ELF-1 (cell line): ENCODE measurements at places on chromosomes 7 and 10.
A peak's percentile ranks its signal among the peaks of the same experiment; 100 is the strongest.

DNA sequence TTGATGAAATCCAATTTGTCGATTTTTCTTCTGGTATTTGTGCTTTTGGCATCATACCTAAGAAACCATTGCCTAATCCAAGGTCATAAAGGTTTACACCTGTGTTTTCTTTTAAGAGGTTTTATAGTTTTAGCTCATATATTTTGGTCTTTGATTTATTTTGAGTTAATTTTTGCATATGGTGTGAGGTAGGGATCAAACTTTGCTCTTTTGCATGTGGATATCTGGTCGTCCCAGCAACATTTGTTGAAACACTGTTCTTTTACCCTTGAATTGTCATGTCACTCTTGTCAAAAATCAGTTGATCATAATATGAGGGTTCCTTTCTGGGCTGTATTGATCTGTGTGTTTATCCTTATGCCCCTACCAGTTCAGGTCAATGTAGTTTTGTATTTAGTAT, 232.5 kb upstream of the SH2B2 start:
- no peak for DNase-seq

DNA sequence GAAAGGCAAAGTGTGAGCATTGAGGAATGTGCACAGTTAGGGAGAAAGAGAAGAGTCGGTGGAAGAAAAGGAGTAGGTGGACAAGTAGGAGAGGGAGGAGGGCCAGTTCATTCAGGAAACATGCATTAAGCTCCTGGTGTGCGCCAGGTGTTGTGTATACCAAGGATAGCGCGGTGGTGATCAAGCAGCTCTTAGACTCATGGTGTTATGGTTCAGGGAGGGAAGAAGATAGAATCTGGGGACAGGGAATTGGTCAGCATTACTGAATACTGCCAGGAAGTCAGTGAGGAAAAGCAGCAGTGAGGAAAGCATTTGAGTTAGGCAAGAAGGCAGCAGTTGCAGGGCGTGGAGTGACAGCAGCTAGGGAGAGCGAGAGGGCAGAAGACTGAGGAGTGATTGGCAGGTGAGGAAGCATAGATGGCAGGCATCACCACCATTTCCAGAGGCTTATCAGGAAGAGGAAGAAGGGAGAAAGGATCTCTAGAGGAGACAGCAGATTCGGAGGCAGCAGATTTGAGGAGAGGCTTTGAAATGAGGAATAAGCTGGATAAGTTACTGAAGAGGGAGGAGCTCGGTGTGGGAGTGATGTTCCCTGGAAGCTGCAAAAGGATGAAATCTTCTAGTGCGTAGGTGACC, 265.6 kb downstream of the GFRA1 start:
- DNase-seq: no peak

GRCh38 chr7:93938293-93938692, 16.8 kb downstream of the GNG11 start:
- no peak for DNase-seq

- no peak for DNase-seq
These were observed 21.2 kb downstream of the OR9A2 start for GRCh38 chr7:143005632-143006260.

GRCh38 chr10:7493996-7494395, 83.2 kb upstream of the SFMBT2 start:
- DNase-seq: no peak

DNA sequence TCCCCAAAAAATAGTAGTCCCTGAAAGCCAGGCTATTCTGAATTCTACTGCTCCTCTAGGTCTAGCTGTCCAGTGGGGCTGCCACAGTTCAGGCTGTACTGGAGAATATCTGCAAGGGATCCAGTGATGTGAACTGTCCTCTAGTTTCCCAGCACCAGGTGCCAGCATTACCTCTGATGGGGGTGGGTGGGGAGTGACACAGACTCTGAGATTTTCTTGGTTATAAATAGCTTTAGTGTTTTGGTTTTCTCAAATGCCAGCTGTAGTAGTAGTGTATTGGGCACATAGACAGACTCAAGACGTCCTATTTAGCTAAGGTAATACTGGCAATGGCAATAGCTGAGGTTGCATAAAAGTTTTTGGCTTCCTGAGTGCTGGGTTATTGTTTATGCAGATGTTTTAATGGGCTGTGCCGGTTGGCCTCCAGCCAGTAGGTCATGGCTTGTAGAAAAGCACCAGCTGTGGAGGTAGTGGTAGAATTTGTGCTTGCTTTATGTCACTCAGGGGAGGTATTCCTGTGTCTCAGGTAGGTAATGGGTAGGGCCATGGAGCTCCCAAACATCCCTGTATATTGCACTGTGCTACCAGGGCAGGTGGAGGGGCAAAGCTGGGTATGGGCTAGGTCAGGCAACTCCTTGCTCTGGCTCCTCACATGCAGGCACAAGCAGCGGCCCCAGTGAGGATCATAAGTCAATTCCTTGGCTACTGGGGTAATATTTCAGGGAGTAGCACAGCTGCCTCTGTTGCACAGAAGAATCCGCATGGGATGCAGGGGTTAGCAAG, 338.7 kb upstream of the LRRTM3 start:
- DNase-seq: no peak

DNA sequence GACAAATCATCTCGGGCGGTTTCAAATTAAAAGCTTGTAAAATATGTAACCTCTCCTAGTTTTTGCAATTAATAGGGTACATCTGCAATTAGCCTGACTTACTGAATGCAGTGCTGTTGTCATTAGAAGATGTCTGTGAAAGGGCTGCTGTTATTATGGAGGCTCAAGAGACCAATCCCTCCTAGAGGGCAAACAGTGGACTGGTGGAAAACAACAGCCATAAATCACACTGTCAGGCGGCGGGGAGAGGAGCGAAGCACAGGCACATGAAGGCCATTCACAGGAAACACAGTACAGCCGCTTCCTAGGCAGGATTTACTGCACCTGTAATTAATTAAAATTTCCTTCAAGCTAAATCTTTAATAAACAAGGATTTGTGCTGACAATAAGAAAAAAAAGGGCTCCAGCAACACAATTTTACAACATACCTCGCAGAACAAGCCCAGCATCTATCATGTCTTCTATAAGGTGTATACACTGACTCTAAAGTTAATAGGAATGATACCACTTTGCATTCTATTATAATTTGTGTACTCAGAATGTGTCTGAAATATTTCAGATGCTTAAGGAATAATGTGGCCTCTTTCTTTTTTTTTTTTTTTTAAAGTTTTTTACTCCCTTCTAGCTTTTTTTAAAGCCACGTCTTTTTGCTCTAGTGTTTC, 50.7 kb downstream of the ERCC6 start:
- peak; percentile 62 for DNase-seq

GRCh38 chr10:127216786-127217185, 20.4 kb upstream of the INSYN2A start:
- no peak for DNase-seq

DNA sequence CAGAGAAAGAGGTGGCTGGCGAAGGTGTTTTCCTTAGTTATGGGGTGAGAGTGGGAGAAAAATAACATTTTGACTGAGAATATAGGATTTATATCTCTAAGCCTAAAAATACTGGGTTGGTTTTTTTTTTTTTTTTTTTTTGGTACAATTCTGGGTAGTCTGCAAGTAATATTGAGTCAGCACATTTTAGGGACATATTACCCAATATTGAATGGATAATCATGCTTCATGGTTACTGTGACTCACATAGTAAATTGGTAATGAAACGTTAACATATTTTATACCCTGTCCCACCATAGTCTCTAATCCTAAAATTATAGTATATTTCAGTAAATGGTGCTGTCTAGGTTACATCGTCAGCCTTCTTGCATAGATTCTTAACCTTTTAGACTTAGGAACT, 91.4 kb downstream of the TPST1 start:
- no peak for DNase-seq

GRCh38 chr7:18295781-18296423, 199.6 kb upstream of the HDAC9 start:
- DNase-seq: no peak

- DNase-seq: no peak
These were observed 205.3 kb downstream of the BUB3 start for GRCh38 chr10:123359539-123359938.

- DNase-seq: peak; percentile 80
These were observed 38.9 kb downstream of the HK1 start for GRCh38 chr10:69317175-69317604.

- no peak for DNase-seq
These were observed 8.1 kb upstream of the ADAP1 start for GRCh38 chr7:962401-963081.

DNA sequence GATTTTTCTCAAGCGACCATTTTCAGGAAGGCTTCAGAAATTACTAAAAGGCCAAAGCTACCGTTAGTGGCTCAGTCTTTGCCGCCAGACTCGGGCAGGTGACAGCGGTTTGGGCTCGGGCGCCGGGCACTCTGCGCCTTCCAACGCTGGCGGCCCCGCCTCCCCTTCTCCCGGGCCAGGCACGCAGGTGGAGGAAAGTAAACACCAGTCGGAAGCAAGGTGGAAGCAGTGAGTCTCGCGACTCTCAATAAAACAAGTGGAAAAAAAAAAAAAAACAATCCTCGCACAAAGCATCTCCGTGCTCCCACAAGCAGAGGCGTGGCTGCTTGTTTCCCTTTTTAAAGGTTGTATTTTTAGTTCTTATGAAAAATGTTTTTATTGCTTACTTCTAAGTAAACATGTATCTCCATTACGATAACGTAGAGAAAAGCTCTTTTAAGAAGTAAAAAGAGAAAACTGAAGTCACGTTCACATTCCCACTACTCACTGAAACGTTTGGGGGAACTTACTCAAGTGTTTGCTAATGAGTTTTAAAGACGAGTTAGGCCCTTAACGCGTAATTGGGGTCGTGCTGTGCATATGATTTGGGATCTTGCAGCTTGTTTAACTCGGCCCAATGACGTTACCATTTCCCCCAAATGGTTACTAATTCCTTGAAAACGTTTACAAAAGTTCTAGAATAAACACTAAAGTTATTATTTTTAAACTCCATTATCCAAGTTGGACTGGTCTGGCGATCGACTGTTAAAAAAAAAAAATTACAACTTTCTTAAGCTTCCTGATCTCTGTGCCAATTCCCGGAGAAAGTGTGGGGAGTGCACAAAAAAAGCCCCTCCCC, 864 bp downstream of the CDCA7L start:
- peak; percentile 74 for DNase-seq

- no peak for DNase-seq
These were observed 73.5 kb downstream of the CDK6 start for GRCh38 chr7:92762851-92763250.

- no peak for DNase-seq
These were observed 102.2 kb downstream of the SNX10 start for GRCh38 chr7:26393818-26394217.

- no peak for DNase-seq
These were observed 70.0 kb downstream of the MINDY4 start for GRCh38 chr7:30841025-30841735.

DNA sequence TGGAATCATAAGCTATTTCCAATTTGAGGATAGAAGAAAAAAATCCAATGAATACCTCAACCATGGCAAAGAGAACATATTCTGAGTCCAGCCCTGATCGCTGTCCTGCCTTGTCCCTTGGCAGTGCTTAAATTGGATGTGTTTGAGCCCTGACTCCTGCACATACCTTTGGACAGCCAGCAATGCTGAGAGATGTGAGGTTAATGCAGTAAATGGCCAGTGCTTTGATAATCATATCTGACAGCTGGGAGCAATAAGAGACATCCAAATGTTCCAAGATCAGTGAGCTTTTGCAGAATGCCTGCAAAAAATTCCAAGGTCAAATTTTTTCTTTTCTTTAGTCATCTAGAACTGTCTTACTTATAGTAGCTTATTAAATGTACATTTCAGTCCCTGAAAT, 80.1 kb upstream of the LRRC17 start:
- DNase-seq: no peak

- DNase-seq: no peak
These were observed 410.9 kb downstream of the TCERG1L start for GRCh38 chr10:130900441-130901160.

DNA sequence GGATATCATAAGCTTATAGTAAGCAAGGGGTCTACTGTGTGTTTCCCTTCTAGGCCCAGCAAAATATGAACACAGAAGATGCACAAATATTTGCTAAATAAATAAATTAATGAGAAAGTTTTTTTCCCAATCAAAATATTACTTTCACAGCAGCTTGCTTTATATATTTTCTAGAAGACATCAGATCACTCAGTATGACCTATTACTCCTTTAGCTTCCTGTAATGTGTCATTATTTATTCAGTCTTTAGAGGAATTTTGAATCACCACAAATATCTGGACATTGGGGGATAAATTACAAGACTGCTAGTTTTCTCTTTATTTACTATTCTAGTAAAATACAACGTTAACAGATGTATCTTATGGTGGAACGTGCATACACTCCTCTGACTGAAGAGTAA, 765.8 kb upstream of the POM121L12 start:
- DNase-seq: no peak

DNA sequence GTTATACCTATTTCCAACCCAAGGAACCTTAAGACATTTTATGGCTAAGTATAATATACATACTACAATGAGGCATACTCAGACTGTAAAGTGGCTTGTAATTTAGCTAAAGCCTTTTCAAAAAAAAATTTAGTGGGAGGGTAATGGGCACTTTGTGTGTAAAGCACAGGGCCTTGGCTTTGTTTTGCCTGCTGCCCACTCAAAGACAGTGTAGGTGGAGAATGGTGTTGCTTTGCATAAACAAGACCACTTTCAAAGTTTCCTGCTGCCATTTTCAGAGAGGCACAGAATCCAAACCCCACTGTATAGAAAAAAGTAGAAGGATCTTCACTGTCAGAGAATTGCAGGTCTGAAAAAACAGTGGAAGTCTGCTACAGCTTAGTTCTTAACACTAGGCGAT, 21.2 kb upstream of the SLC35B4 start:
- no peak for DNase-seq

DNA sequence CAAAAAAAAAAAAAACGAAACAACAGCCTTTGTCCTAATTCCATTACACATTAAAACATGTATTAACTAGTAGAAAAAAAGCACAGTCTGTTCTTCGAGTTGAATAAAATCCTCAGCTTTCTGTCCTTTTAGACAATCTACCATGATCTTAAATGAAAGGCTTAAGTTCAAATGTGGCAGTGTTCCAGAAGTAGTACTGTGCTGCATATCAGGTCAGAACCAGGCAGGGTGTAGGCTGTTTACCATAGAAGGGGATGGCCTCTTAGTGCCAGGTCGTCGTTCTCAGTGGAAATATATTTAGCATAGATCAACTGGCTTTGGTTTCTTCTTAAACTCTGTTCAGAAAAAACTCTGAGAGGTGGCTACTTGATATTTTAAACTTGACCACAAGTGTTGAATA, 612.0 kb downstream of the CNTNAP2 start:
- DNase-seq: no peak

DNA sequence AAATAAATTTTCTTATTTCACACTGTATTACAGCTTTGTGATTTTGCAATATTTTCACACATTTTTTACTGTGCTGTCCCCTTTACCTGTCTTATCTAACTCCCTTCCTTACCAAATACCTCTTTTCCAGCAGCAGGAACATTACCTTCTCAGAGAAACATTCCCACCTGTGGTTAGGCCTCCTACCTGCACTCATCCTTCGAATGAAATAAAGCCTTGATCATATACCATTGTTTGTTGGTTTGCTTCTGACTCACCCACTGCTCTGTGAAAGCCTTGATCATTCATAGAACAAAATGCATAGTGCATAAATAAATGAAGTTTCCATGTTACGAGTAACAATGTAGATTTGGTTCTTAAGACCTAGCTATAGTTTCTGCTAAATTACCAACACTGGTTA, 256.3 kb downstream of the ARL4A start:
- DNase-seq: no peak
